ENCODE measurements at places on chromosomes 7 and 10.
A peak's percentile ranks its signal among the peaks of the same experiment; 100 is the strongest.

DNA sequence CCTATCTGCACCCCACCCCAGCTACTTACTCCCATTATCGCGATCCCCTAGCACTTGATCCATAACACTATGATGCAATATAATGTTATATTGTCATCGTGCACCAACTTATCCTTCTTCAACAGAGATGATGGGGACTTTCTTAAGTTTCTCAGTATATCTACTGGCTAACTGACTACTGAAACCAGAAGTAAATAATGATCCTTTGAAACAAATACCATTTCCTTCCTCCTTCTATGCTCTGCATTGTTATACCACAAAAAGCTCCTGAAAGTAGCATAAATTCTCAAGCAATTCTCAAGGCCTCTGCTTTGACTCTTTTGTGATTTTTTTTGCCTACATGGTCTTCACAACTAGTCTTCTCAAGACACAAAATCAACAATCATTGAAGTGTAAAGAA is 68.9 kb downstream of the HTR7 start:
- DNase-seq, result no peak

GRCh38 chr7:66185680-66186187 is 19.4 kb upstream of the TPST1 start:
- no peak for DNase-seq

DNA sequence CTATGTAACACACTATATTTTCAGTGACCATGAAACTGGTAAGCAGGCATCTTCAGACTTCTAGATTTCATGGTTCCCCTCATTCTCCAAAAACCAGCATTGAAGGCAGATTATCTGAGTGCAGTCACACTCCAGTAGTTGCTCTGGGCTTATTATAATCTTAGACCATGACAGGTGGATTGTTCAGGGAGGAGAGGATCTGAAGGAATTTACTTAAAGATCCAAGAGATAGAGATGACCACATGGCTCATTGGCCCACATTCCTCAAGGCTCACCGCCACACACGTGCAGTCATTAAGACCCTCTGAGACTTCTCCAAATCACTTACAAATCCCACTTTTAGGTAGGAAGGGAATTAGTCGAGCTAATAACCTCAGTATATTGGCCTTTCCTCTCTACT is 55.2 kb downstream of the GSAP start:
- DNase-seq, result no peak

DNA sequence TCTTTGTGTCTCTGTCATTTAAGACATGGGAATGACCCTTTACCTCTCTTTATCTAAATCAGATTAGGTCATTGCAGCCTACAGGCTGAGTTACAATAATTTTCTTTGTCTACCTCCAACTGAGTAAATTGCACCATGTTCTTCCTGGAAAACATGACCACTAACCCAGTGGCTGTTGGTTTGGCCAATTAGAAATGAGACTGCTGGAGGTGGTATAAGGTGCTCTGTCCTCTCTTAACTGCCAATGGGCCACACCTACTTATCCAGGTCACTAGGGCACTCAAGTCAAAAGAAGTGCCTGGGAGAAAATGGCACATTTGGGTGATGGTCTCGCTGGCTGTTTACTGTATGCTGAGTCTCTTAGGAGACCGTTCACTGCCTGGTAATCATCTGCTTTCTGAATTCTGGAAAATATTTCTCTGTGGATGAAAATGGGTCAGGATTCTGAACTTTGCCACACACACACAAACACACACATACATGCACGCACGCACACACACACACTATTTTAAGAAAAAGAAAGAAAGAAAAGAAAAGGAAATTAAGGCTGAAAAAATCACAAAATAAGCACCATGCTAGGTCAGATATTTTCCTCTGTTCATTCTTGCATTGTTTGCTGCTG is 16.4 kb downstream of the STAMBPL1 start:
- DNase-seq, result no peak

DNA sequence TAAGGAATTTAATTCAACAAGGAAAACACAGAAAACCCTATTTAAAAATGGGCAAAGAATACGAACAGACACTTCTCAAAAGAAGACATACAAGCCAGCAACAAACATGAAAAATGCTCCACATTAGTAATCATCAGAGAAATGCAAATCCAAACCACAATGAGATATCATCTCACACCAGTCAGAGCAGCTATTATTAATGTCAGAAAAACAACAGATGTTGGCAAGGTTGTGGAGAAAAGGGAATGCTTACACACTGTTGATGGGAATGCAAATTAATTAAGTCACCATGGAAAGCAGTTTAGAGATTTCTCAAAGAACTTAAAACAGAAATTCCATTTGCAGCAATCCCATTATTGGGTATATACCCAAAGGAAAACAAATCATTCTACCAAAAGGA is 55.2 kb downstream of the GCC1 start:
- DNase-seq, result no peak

DNA sequence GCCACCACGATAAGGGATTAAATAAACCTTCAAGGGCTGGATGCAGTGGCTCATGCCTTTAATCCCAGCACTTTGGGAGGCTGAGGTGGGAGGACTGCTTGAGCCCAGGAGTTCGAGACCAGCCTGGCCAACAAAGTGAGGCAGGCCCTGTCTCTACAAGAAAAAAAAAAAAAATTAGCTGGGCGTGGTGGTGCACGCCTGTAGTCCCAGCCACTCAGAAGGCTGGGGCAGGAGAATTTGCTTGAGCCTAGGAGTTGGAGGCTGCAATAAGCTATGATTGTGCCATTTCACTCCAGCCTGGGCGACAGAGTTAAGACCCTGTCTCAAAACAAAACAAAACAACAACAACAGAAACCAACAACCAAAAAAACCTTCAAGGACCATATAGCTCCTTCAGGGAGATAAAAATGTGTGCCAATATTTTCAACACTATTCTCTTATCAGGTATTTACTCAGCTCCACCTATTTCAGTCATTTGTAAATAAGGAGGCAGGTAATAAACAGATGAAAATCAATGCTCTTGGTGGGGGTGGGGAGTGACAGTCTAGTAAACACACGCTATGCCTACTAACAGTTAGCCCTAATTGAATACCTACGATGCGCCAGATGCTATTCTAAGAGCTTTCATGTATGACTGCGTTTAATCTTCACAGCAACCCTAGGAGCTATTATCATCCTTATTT is 13.2 kb downstream of the BAIAP2L1 start:
- DNase-seq, result no peak

DNA sequence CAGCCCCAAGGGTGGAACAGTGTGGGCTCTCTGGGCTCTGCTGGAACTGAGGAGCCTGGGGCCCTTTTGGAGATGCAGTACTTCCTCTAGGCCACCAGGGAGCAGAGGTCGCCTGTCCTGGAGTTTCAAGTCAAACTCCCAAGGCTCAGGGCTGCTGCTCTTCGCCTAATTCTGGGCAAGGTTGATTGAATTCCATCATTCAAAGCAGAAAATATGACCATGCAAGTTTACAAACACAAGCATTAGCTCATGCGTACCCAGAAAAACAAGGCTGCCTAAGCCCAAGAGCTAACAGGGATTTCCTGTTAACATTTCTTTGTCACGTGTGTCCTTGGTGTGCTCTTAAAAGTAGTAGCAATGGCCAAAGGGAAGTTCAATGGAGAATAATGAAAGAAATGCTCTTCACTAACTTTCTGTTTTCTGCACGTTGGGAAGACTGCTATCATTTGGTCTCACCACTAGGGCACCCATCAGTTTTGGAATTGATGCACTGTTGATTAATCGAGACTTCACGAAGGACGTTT is 20.1 kb downstream of the LDB3 start:
- peak; percentile 77 for DNase-seq

DNA sequence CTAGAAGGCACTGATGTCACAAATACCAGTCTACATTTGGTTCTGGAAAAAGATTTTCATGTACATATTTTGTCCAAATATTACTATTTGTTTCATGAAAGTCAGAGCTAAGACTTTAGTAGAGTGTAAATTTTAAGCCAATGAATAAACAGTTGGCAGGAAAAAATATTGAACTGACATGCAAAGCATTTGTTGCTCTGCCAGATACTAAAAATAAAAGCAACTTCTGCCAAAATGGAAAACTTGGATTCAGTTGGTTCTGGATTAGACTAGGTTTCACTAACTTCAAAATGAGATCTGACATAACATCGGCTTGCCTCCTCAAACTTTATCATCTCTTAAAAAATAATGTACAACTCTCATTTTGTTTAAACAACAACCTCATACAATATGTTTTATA is 34.9 kb downstream of the FAM204A start:
- DNase-seq, result peak; percentile 8

GRCh38 chr7:4606797-4607196 is 75.3 kb upstream of the FOXK1 start:
- no peak for DNase-seq

- DNase-seq, result peak; percentile 70
These were observed 47.2 kb downstream of the DNAJC12 start for GRCh38 chr10:67790534-67791408.

- no peak for DNase-seq
These were observed 58.7 kb downstream of the CYP51A1 start for GRCh38 chr7:92075455-92076158.

DNA sequence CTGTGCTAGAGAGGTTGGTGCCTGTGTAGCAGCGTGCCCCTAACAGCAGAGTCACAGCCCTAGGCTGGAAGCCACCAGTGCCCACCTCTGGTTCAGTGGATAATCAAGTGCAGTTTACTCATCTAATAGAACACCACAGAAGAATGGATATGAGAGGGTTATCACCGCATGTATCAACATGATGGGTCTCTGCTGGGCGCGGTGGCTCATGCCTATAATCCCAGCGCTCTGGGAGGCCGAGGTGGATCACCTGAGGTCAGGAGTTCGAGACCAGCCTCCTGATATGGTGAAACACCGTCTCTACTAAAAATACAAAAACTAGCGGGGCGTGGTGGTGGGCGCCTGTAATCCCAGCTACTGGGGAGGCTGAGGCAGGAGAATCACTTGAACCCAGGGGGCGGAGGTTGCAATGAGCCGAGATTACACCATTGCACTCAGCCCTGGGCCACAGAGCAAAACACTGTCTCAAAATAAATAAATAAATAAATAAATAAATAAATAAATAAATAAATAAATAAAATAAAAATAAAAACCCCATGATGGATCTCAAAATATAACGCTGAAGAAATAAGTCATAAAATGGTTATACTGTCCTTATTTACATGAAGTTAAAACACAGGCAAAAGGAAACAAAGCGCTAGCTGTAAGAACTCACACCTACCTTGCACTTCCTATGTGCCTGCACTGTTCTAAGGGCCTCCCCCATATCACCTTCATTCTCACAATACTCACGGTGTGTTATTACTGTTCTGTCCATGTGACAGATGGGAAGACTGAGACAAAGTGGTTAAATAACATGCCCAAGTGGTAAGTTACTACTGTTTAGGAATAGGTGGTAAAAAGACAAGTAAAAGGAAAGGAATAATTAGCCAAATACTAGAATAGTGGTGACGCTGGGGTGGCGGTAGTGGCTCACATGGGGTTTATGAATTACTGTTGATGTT is 70.9 kb downstream of the AMZ1 start:
- no peak for DNase-seq

GRCh38 chr10:86967481-86967941 is 771 bp upstream of the ADIRF start:
- DNase-seq, result no peak

DNA sequence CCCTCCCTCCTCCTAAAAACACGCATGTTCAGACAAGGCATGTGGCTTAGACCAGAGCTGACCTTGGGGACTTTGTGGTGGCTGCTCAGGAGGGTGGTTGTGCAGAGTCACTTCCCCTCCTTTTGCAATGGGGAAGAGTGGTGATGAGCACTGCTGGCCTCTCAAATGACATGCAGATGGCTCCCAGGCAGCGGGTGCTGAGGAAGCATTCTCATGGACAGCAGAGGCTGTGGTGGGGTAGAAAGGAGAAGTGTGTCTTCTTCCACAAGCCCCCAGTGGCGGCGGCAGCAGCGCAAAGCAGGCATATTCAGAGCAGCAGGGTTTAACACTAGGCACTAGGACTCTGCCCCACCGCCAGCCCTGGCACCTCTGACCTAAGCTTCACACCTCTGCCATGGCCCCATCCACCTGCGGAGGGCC is 105.9 kb upstream of the ANLN start:
- no peak for DNase-seq

GRCh38 chr7:137987968-137988367 is 13.9 kb downstream of the CREB3L2 start:
- DNase-seq, result no peak

GRCh38 chr7:151047976-151048815 is at the start of gene ASIC3:
ASIC3 (plus strand) TSS chr7:151048531; CDS start chr7:151048886, 355 bp downstream.
- no peak for DNase-seq

GRCh38 chr7:18352339-18353255 is 143.0 kb upstream of the HDAC9 start:
- peak; percentile 74 for DNase-seq

GRCh38 chr7:73901231-73901822 is 40.4 kb downstream of the TMEM270 start:
- DNase-seq, result no peak

DNA sequence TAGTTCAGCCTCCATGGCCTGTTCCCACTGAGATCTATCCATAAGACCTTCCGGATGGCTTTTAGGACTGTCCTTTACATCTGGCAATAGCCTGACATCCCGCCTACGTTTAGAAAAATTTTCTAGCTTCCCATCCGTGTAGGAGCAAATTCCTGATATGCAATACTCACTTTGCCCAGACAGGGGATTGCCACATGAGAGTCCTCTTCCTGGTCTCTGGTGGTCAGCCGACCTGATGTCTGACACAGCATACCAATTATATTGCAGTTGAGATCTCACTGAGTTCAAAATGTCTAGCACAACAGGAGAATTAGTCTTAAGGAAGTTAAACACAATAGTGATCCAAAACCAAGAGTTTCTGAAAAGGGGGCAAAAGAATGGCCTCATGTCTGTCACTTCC is 9.4 kb upstream of the ETV1 start:
- DNase-seq, result no peak

DNA sequence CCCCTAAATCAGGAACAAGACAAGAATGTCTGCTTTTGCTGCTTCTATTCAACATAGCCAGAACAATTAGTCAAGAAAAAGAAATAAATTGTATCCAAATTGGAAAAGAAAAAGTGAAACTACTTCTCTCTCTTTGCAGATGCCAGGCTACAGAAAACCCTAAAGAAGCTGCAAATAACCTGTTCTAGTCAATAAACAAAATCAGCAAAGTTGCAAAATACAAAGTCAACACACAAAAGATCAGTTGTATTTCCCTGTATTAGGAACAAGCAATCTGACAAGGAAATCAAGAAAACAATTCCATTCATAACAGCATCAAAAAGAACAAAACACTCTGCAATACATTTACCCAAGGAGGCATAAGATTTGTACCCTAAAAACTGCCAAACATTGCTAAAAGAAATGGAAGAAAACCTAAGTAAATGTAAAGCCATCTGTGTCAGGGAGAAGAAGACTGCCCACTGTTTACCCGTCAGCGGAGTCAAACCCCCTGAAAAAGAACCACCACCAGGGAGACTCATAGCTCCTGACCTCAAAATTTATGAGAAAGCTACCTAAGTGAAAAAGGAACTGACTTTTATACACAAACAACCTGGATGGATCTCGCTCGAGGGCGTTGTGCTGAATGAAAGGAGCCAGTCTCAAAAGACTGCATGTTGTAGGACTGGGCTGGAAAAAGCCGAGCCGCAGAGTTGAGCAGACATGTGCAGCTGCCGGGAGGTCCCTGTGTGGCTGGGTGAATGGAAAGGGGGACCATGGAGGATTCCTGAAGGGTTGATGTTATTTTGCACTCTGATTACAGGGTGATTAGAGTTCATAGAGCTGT is 263.1 kb downstream of the MAD1L1 start:
- no peak for DNase-seq

Data from cerebellar cortex (tissue), 1 donor.